ENCODE measurements at places on chromosomes 7 and 10.

- H3K4me1 ChIP-seq: no peaks in the 10 kb centered on the region
- H3K4me3 ChIP-seq: no peak overlapping the region
- no peak for DNase-seq
- H3K36me3 ChIP-seq: no peaks in the 10 kb centered on the region
Measured at GRCh38 chr7:137519181-137519691, 175.7 kb upstream of the PTN start.

DNA sequence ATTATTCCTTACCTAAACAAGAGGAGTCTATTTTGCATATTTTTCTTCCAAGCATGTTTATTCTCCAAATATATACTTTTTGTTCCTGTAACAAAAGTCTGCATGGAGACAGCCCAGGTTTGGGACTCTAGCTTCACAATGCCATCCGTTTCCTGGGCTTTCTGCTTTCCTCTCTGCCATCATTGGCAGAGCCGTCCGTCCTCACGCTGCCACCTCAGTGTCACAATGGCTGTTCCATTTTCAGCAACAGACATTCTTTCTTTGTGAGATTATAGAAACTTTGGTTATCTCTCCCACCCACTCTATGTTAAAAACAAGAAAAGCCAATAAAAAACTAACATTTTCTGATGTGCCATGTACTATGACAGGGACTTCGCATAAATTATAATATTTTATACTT is 825.2 kb downstream of the REEP3 start:
- H3K36me3 ChIP-seq: no peaks in the 10 kb centered on the region
- no peak overlapping the region for H3K4me3 ChIP-seq
- no peaks in the 10 kb centered on the region for H3K4me1 ChIP-seq

DNA sequence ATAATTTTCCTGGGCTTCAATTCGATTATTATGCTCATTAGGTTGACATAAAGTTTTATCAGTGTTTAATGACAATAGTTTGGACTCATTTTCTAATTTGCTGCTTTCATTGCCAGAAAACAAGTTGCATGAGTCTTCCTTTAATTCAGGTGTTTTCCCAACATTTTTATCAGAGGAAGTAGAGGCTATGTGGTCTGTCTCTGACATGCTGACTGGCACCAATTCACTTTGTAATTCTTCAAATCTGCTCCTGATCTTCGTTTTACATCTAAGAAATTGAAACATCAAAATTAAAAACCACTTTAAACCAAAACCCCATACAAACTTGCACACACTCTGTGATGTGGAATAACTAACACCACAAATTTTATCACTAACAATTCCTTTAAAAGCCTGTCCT is 10.9 kb downstream of the CCDC186 start:
- DNase-seq: no peak
- peak overlapping the region; percentile 58 for H3K27ac ChIP-seq
- no peaks in the 10 kb centered on the region for H3K27me3 ChIP-seq
- peaks cover 8% of the 10 kb centered on the region for H3K4me1 ChIP-seq

DNA sequence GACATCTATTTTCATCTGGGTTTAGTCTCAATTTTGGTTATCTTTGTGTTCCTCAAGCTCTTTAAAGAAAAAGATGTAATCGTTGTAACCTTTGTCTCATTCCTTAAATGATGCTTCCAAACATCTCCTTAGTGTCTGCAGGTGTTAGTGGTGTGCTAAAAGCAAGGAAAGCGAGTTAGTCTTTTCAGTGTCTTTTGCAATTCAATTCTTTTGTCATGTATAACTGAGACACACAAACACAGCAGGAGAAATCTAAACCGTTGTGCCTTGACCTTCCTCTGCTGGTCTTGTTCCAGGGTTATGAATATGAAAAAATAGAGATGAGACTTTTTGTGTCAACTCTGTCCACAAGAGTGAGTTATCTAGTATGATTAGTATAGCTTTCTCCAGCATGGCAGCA is 40.7 kb downstream of the PIK3CG start:
- no peaks in the 10 kb centered on the region for H3K4me1 ChIP-seq
- no peak for DNase-seq
- H3K27ac ChIP-seq: no peak overlapping the region

DNA sequence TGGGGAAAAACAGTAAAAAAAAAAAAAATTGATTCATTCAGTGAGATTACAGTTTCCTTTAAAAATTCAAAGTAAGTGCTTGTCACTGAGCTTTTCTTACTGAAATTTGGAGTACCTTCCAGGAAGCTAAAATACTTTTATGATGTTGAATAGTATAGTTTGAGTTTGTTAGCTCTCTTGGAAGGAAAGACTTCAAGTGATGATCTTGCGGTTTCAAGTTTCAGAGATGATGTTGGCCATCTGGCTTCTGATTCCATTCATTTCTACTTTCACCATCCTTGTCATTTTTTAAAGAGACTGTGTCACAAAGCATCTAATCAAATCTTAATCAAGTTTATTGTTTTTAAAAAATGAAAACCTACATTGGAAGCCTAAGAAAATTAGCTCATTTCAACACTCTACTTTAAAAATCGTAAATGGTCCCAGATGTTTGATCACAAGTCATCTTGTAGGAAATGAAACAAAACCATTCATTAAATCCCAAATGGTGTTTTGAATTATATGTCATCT is 4.9 kb upstream of the HERPUD2 start:
- no peak for DNase-seq
- no peak overlapping the region for H3K4me3 ChIP-seq
- peaks cover 23% of the 10 kb centered on the region for H3K36me3 ChIP-seq
- H3K27ac ChIP-seq: no peak overlapping the region
- peaks cover 6% of the 10 kb centered on the region for H3K27me3 ChIP-seq
- peaks cover 14% of the 10 kb centered on the region for H3K4me1 ChIP-seq

DNA sequence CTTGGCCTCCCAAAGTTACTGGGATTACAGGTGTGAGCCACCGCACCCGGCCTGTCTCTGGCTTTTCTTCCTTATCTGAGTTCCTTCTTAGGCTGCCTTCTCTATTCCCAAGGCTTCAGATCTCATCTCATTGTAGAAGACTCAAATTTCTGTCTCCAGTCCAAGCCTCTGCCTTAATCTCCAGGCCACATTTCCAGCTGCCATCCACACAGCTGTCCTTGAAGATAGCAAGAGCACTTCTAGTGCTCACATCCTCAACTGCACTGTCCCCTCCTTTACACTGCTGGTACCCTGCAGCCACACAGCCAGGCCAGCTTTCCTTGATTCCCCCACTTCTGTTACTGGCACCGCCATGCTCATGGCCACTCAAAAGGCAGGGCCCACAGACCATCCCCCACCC is 35.6 kb downstream of the POLL start:
- DNase-seq: no peak
- no peak overlapping the region for H3K27ac ChIP-seq
- H3K36me3 ChIP-seq: peaks cover 63% of the 10 kb centered on the region
- H3K27me3 ChIP-seq: peaks cover 3% of the 10 kb centered on the region
- peaks cover 14% of the 10 kb centered on the region for H3K4me1 ChIP-seq
- H3K4me3 ChIP-seq: no peak overlapping the region

DNA sequence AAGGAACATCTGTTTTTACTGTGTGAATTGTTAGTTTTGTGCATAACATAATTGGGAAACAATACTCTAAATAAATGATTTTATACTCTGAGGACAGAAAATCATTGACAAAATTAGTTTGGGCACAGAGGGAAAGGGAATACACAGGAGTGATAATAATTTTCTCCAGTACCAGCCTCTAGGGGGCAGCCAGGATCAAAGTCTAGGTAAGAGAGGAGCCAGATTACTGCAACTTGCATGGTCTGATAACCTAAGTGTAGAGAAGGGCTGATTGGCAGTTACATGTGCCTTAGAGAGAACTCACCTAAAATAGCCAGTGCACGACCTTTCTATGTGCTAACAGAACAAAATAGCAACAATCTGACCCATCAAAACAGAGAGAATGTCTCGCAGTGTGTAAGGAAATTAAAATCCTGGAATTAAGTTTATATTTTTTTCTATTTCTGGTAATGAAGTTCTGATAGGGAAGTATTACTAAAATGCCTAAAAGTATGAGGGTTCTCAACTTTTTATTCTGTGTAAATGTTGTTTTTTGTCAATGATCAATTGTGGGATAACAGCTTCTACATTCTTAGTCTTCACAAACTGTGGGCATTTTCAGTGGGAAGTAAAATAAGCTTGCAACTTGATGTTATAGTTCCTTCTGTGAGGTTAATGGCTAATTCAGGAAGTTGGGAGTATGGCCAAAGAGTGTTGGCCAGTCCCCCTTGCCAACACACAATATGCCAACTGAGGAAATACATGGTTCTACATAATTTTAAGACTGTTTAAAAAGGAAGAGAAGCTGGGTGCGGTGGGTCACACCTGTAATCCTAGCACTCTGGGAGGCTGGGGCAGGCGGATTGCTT is 66.4 kb downstream of the EXOC6 start:
- no peaks in the 10 kb centered on the region for H3K4me1 ChIP-seq
- H3K4me3 ChIP-seq: no peak overlapping the region
- DNase-seq: peak; percentile 67

DNA sequence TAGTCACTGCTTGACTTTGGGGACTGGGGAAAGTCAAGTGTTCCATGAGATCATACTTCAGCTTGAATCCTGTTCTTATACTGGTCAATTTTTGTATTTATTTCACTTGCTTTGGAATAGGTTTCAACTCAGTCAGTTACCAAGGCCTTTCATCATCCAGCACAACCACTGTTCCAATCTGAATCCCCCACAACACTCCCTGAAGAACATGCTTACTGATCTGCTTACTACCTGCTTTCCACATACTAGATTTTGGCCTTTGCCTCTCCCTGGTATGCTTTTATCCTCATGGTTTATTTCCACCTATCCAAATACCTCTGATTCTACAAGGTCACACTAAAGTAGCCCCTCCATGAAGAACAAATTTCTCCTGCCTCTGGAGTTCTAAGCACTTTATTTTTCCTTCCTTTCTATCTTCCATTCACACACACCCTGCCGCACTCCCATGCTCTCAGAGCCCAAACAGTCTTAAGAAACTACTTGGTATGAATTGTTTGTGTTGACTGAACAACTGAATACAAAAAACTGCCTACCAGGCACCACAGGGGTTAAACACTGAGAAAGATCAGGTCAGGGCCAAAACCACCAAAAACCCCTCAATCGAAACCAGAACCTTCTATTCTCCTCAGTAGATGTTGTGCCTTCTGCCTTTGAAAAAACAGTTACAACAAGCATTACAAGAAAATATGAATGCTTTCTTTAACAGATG is 178.1 kb downstream of the AVL9 start:
- H3K27ac ChIP-seq: peak overlapping the region; percentile 3
- H3K27me3 ChIP-seq: peaks cover 5% of the 10 kb centered on the region
- DNase-seq: no peak
- peaks cover 47% of the 10 kb centered on the region for H3K36me3 ChIP-seq
- H3K4me1 ChIP-seq: peaks cover 23% of the 10 kb centered on the region

GRCh38 chr7:87375662-87376435 is 30.4 kb downstream of the CROT start:
- no peaks in the 10 kb centered on the region for H3K27me3 ChIP-seq
- no peak for DNase-seq
- H3K4me1 ChIP-seq: peaks cover 7% of the 10 kb centered on the region
- peaks cover 28% of the 10 kb centered on the region for H3K36me3 ChIP-seq
- no peak overlapping the region for H3K4me3 ChIP-seq
- H3K27ac ChIP-seq: no peak overlapping the region

Measured in nephron progenitor cell (in vitro differentiated cells).